ENCODE measurements at places on chromosomes 7 and 10. TPM values are rescaled to one million over a fixed set of nuclear protein-coding genes. Genes with fewer than 3 reads are reported as not detected.

- H3K4me1 ChIP-seq: no peaks in the 10 kb centered on the region
- no peak overlapping the region for H3K4me3 ChIP-seq
- no peak overlapping the region for H3K27ac ChIP-seq
- no peaks in the 10 kb centered on the region for H3K27me3 ChIP-seq
Measured at GRCh38 chr7:66183700-66184099, 21.4 kb upstream of the TPST1 start.

- DNase-seq: no peak
- H3K27ac ChIP-seq: no peak overlapping the region
- H3K4me1 ChIP-seq: peaks cover 8% of the 10 kb centered on the region
- H3K27me3 ChIP-seq: no peaks in the 10 kb centered on the region
Measured at GRCh38 chr7:36096460-36097095, 56.5 kb upstream of the EEPD1 start.

- H3K27me3 ChIP-seq: no peaks in the 10 kb centered on the region
- peaks cover 5% of the 10 kb centered on the region for H3K4me1 ChIP-seq
- H3K36me3 ChIP-seq: no peaks in the 10 kb centered on the region
- no peak for DNase-seq
- H3K27ac ChIP-seq: no peak overlapping the region
Measured at GRCh38 chr10:86798611-86799010, 42.2 kb downstream of the BMPR1A start.

DNA sequence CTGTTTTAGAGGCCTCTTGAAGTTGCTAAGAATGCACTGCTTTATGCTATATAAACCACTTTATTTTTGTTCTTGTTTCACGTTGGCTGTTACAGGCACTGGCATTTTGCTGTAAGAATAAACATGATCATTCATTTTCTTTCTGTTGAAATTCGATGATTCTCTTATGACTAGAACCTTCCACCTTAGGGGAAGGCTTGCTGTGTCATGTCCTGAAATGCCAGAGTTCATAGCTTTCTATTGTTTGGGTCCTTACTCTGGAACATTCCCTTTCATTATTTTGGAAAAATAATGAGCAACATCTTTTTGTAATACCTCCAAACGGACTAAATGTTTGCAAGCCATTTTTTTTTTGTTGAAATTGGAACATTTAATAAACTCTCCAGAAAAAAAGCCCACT, 495.1 kb upstream of the POT1 start:
- no peaks in the 10 kb centered on the region for H3K4me1 ChIP-seq
- H3K27me3 ChIP-seq: no peaks in the 10 kb centered on the region
- H3K4me3 ChIP-seq: no peak overlapping the region
- no peaks in the 10 kb centered on the region for H3K36me3 ChIP-seq

GRCh38 chr10:905503-905902, 26.0 kb downstream of the LARP4B start:
- H3K4me3 ChIP-seq: no peak overlapping the region
- no peak overlapping the region for H3K27ac ChIP-seq
- H3K4me1 ChIP-seq: peaks cover 3% of the 10 kb centered on the region
- no peaks in the 10 kb centered on the region for H3K27me3 ChIP-seq
- no peaks in the 10 kb centered on the region for H3K36me3 ChIP-seq

- peaks cover 5% of the 10 kb centered on the region for H3K27me3 ChIP-seq
- no peak overlapping the region for H3K27ac ChIP-seq
- H3K4me1 ChIP-seq: peaks cover 5% of the 10 kb centered on the region
- H3K36me3 ChIP-seq: no peaks in the 10 kb centered on the region
- no peak overlapping the region for H3K4me3 ChIP-seq
Measured at GRCh38 chr7:32206987-32207386, 136.8 kb upstream of the PDE1C start.

GRCh38 chr10:54869022-54869421, 68.0 kb upstream of the PCDH15 start:
- no peak overlapping the region for H3K27ac ChIP-seq
- H3K4me3 ChIP-seq: no peak overlapping the region
- H3K27me3 ChIP-seq: no peaks in the 10 kb centered on the region
- no peaks in the 10 kb centered on the region for H3K4me1 ChIP-seq

DNA sequence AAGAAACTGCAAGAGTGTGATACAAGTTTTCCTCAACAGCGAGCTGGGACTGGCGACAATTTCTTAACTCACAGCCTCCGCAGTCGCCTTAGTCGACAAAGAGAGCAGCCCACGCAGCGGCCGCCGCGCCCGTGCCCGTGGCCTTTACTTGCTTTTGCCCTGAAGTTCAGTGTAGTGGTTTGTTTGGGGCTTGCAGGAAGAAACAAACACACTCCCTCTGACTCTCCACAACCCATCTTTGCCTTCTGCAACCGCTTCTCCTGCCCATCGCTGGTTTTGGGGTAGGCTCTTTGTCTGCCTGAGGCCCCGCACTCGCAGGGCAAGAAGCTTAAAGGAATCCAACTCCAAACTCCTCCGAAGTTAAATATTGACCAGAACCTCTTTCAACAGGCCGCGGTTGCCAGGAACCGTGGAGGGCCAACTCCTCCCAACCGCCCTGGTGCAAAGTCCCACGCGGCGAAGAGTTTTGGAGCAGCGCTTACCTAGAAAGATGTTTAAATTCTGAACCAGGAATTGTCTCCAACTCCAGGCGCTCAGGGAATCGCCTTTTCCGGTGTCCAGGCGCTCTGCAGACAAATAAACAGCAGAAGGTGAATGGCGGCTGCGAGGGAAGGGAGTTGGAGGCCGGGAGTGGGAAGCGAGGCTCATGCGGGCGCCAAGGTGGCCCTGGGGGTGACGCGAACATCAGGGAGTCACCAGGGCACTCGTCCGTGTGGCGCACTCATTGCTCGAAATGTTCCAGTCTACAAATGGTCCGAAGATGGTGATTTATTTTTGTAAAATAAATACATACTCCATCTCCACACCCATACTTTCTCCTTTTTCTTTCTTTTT, 8.3 kb downstream of the HOXA4 start:
- no peaks in the 10 kb centered on the region for H3K4me1 ChIP-seq
- H3K4me3 ChIP-seq: peak overlapping the region; percentile 2
- DNase-seq: no peak

DNA sequence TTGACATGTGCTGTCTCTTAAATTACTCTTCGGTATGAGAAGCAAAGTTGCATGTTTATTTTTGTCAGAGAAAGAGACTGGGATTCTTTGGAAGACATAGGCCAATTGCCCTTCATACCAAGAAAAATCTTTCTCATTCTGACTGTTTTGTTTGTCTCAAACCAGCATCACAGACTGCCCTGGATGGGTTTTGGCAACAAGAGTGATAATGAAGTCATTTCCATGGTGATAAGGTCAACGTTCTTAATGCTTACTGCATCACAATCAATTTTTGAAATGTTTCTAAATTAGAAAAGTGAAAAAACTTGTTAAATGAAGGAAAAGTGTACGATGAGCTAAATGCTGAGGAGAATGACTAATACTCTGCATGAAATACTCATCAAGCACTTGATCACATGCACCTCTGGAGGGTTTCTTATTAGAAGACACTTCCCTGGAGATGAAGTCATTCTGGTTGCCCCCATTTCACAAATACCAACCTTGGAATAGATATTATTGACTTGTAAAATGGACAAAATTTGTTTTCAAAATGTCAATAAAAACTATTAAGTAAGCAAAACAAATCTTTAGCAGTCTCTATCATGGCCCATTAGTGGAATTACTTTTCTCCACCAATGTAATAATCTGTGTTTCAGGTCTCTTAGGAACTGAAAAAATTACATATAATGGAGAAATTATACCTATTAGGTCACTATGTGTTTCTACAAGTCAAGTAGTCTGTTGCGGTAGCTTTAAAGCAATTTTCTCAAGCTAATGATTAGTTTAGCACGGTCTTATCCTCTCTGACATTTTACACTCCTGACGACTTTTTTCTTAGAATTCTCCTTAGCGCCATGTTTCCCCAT, 19.9 kb upstream of the SEC61G start:
- no peaks in the 10 kb centered on the region for H3K27me3 ChIP-seq
- no peak overlapping the region for H3K4me3 ChIP-seq
- H3K4me1 ChIP-seq: no peaks in the 10 kb centered on the region
- H3K27ac ChIP-seq: no peak overlapping the region
- H3K36me3 ChIP-seq: no peaks in the 10 kb centered on the region
- no peak for DNase-seq

- no peak overlapping the region for H3K27ac ChIP-seq
- H3K4me1 ChIP-seq: peaks cover 9% of the 10 kb centered on the region
- no peak overlapping the region for H3K4me3 ChIP-seq
- no peak for DNase-seq
Measured at GRCh38 chr7:98186452-98187137, 24.6 kb upstream of the BHLHA15 start.

GRCh38 chr7:115976651-115977050, 53.9 kb downstream of the TFEC start:
- no peak overlapping the region for H3K4me3 ChIP-seq
- DNase-seq: no peak
- no peaks in the 10 kb centered on the region for H3K4me1 ChIP-seq

DNA sequence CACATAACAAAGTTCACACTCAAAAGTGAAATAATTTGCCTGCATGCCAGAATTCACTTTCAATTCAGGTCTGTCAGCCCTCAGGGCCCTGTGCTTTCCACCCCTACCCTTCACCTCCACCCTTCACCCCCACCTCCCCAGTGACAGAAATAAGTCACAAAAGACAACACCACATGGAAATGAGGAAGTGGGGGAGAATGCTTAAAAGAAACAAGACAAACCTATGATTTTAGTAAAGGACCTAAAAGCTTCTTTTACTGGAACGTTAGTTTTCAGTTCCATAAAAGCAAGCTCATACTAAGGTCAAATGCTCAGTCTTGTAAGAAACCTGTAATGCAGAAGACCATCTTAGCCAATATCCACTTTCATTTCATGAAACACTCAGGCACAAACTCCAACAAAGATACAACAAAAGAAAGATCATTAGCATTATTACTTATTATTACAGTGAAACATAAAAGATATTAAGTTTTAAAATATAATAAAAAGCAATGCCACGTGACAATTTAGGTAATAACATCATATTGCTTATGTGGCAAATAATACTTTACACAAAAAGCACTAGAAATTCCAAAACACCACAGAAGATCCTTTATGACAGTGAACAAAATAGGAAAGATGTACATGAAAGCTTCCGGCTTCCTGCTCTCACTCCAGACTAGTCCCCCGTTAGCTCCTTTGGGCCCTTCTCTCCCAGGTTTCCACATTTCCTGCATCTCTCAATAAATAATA, 112.1 kb downstream of the LMBR1 start:
- no peak overlapping the region for H3K4me3 ChIP-seq
- DNase-seq: no peak
- no peaks in the 10 kb centered on the region for H3K27me3 ChIP-seq

DNA sequence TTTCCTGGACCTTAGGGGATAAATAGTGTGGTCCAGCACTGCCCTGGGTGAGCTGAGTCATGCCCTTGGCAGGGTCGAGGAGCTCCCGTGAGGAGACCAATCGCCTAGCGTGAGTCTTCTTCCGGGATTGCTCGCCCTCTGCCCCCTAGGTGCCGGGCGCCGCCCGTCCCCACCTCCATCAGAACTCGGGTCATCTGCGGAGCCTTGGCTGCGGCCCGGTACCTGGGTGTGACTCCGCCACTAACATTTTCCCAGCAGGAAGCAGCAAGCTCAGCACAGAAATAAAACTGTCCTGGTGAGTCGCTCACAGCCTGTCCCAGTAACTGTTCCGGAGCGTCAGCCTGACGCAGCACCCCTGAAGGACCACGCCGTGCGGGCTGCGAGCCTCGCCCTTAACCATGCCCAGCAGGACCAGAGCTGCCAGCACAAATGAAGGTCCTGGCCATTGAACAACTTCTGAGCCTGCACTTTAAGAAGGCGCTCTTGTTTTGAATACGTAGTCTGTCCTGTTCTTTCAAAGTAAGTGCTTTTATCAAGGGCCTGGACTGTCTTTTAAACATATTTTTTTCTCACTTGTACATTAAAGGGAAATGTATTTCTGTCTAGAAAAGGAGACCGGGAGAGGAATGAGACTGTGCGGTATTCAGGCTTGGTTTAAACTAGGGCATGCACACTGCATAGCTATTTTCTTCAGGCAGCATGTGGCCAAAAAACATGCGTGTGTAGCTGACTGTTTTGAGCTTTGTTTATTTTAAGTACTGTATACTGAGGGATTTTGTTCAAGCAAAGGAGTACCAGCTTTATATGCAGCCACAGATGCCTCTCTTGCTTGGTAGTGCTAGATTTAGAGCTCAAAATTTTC, 136.7 kb downstream of the HECW1 start:
- H3K36me3 ChIP-seq: no peaks in the 10 kb centered on the region
- peaks cover 23% of the 10 kb centered on the region for H3K27me3 ChIP-seq
- DNase-seq: no peak

DNA sequence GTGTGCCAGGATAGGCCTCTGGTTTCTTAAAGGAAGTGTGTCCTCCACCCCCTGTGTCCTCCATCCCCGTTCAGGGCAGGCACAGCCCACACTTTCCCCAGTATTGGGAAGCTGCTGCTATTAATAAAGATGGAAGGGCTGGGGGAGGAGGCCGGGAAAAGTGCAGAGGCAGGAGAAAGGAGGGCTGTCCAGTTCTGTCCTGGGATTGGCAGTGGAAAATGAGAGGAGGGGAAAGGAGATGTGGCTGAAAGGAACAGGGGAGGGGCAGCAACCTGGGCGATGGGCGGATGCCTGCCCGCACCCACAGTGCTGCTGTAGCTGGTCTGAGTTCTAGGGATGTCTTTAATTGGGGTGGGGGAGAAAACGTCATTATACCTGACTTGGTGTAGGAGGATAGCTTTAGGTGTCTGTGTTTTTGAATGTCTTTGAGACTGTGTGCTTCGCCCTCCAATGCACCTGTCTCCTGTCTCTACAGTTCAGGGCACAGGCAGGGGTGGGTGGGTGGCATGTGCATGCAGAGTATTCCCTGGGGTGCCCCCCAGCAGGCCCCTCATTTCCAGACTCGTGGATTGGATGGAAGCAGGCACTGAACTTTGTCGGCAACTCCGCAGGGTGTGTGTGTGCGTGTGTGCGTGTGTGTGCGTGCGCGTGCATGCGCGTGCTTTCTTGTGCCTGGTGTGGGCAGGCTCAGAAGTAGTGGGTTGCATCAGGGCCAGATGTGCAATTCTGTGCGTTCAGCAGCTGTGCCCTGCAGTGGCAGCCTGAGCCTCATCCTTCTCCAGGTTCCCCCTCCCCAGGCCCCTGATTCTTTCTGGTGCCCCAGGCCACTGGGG, 2.5 kb downstream of the TRIM8 start:
- peak overlapping the region; percentile 100 for H3K27ac ChIP-seq
- DNase-seq: no peak
- no peaks in the 10 kb centered on the region for H3K27me3 ChIP-seq
- peaks cover 28% of the 10 kb centered on the region for H3K36me3 ChIP-seq
- H3K4me3 ChIP-seq: peak overlapping the region; percentile 69
- peaks cover 55% of the 10 kb centered on the region for H3K4me1 ChIP-seq

Gene FAM221A
- 4.5 TPM for total RNA-seq

Gene CLCN1
- total RNA-seq: not detected

Gene PIP
- not detected for total RNA-seq

Gene TUBB8
- total RNA-seq: not detected

Gene ATRNL1
- 8.1 TPM for total RNA-seq

Gene IFIT1B
- not detected for total RNA-seq

Gene ITIH2
- not detected for total RNA-seq

Gene TMEM178B
- 18.5 TPM for total RNA-seq

Gene UNCX
- total RNA-seq: not detected

Gene PLA2G12B
- total RNA-seq: 0.52 TPM

Gene PLAU
- 8.4 TPM for total RNA-seq

Gene PILRA
- 4.8 TPM for total RNA-seq

Gene ING3
- 12.1 TPM for total RNA-seq

Gene UFSP1
- 3.0 TPM for total RNA-seq

All from heart right ventricle (tissue), 16 donors.